CD4-positive, alpha-beta T cell treated with Interferon gamma for 1 hour (primary cell): ENCODE measurements at places on chromosomes 2 and 18.
A peak's percentile ranks its signal among the peaks of the same experiment; 100 is the strongest.

DNA sequence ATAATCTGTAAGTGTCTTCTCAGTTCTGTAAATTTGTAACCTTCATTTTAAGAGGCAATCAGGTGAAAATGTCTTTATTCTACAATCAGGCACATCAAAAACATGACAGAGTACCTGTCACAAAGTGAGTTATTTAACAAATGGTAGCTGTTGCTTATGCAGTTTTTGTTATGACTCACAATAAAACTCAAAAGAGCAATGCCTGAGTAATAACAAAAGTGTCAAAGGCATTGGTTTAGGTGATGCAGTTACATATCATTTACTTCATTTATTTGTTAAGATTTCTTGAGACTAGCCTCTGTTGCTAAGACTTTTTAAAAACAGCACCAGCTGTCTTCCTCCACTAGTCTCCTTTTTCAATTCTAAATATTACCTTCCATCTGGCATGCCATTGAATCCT lies 177.8 kb downstream of the KIAA1328 start:
- no peak for DNase-seq

DNA sequence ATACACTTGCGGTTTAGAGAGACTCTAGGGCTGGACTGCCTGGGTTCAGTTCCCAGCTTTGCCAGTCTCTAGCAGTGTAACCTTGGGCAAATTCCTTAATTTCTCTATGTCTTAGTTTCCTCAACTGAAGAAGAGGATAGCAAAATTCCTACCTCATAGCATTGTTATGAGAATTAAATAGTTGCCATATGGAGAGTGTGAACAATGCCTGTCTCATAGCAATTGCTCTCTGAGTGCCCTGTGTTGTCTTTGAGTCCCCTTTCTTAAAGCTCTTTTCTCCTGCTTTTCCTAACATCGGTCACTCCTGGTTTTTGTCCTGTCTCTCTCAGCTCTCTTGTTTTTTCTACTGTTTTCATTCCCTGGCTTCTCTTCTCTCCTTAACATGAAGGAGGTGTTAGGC lies 116.8 kb upstream of the ALPP start:
- DNase-seq: no peak

DNA sequence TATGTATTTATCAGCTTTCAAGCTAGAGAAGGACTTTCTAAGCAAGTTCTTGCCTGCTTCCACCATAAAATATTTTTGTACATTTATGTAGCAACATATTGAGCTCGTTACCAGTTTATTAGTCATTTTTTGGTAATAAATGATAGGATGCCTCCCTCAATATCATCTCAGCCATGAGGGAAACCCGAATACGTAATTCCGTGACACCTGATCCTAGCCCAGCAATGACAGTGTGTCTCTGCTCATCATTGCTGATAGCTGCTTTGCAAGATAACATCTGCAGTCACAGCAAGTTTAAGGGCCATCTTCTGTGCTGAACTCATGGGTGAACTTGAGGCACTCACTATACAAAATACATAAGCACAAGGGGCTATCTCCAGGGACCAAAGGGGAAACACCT lies 62.2 kb downstream of the COL6A3 start:
- DNase-seq: no peak

- DNase-seq: no peak
These were observed 1.3 kb upstream of the YWHAQ start for GRCh38 chr2:9631878-9632700.

DNA sequence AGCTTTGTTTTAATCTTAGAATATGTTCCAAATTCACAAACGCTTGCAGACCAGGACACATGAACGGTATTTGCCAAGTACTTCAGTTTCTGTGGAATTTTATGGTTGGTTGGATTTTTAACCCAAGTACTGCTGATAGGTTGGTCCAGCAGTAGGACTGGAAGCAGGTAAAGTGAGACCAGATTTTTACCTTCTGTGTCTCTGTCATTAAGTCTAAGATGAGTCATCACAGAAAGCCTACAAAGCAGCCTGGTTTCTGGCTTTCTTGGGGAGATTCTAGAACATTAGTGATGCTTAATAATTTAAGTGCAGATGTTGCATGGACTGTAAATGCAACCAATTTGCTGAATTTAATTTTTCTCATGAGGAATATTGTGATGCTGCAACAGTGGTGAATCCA lies 100.5 kb downstream of the SCG2 start:
- no peak for DNase-seq

DNA sequence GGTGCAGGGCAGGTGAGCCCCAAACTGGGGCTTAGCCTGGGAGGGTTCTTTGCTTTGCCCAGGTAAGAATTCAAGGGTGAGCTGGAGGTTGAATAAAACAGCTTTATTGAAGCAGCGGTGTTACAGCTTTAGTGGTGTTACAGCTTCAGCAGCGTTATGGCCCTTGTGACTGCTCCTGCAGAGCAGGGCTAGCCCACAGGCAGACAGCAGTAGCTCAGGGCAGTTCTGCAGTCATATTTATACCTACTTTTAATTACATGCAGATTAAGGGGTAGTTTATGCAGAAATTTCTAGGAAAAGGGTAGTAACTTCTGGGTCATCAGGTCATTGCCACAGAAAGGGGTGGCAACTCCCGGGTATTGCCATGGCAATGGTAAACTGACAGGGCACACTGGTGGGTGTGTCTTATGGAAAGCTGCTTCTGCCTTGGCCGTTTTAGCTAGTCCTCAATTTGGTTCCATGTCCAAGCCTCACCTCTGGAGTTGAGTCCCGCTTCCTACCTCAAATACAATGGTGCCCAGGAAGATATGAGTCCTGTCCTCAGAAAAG lies 78.2 kb downstream of the THNSL2 start:
- no peak for DNase-seq

GRCh38 chr18:29651122-29651680 lies 1391.3 kb downstream of the DSC3 start:
- DNase-seq: no peak

- no peak for DNase-seq
These were observed 144.5 kb downstream of the HDAC4 start for GRCh38 chr2:239256350-239256743.

DNA sequence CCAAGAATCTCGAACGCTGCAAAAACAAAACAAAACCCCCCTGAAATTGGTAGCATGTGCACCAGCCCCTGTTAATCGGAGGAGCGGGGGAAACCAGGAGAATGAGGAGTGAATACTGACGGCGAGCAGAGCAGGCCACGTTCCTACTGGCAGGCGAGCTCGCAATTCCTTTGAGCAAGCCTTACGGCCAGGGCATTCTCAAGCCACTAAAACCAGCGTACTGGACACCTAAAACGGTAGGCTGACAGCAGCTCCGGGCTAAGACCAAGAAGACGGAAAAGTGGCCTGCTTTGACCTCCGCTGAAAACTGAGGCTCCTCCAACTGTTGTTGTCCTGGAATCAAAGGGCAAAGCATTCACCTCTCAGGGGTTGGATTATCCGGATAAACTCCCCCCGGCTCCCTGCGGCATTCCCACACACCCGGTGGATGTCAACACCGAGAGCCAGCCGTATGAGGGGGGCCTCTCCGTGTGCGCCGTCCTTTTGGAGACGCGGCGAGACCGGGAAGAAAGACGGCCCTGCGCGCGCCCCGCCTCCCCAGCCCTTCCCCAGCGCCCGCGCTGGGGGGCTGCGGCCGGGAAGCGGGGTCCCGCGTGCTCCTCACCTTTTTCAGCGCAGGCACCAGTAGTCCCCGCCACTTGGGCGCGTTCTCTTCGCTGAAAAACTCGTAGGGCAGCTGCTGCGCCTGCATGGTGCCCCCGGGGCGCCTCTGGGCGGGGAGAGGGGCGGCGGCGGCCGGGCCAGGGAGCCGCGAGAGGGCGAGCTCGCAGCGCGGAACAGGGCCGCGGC lies 925 bp downstream of the SOS1 start:
- DNase-seq: peak; percentile 55

GRCh38 chr18:9428301-9428706 lies 47.0 kb upstream of the RALBP1 start:
- no peak for DNase-seq

- DNase-seq: no peak
These were observed 266.1 kb downstream of the ZNF385B start for GRCh38 chr2:179595284-179595683.

DNA sequence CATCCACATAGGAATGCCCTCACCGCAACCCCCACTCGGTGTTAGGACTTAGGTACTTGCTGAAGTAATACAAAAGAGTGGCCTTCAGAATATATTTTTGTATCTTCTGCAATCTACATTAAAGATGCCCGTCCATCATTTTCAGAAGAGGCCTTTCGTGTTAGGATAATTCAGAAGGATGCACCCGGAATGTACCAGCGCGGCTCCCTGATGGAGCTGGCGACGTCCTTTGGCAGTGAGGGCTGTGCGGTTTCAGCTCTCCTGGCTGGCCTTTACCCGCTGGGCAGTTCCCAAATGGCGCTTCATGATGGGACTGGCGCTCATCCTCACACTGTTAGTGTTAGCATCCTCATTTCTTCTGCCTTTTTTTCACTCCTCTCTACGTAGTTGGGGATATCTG lies 15.3 kb downstream of the TWIST2 start:
- no peak for DNase-seq

GRCh38 chr2:102082571-102083392 lies 59.8 kb upstream of the IL1R1 start:
- DNase-seq: peak; percentile 25

GRCh38 chr18:525036-525797 lies 24.7 kb upstream of the COLEC12 start:
- no peak for DNase-seq

- no peak for DNase-seq
These were observed 47.2 kb downstream of the VIL1 start for GRCh38 chr2:218465987-218466633.
